RCC 7860 (cell line): ENCODE measurements at places on chromosomes 13 and 19.

DNA sequence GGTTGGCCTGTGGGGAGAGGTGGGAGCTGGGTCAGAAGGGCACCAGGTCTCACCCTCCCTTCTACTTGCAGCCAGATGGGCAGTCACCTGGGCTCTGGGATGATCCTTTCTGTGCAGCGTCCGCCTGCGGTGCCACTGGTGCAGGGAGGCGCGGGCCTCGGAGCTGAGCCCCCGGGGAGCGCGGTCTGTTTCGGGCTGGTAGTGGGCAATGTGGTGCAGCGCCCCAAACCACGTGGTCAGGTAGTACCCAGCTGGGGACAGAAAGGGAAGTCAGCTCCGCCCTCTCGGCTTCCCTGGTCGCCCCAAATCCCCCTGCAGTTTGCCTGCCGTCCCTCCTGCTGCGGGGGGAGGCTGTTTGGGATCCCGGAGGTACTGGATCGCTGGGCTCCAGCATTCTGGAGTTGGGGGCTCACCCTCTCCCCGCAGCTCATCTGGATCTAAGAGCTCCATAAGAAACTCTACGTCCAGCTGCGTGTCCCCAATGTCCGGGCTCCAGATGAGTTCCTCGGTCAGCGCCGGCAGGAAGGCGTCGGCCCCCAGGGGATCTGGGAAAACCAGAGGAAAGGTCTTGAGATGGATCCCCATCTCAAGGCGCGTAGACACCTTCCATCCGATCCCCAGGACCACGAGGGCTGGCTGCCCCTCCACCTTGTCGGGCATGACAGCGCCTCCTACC, 8.8 kb downstream of the RINL start:
- no peak for DNase-seq

DNA sequence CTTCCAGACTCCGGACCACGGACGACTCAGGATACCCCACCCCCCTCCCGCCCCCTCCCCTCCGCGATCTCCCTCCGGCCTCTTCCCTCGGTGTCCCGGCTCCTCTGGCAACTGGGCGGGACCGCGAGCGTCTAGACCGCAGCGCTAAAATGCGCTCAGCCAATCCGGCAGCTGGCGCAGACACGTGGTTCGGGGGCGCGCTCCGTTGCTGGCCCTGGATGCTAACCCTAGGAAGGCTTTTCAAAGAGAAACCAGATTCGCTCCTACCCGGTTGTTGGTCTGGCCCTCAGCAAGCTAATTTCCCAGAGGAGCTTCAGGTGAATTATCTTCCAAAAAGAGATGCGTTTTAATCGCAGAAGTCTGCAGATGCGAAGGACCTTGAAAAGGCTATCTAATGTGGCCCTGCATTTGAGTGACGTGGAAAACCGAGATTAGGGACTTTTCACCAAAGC, at the start of gene DZIP1:
Gene DZIP1 (minus strand): TSS at position 106 of the 452 bp plus-strand sequence. CDS start 2,677 bp downstream, outside the sequence.
- DNase-seq: peak; percentile 40

DNA sequence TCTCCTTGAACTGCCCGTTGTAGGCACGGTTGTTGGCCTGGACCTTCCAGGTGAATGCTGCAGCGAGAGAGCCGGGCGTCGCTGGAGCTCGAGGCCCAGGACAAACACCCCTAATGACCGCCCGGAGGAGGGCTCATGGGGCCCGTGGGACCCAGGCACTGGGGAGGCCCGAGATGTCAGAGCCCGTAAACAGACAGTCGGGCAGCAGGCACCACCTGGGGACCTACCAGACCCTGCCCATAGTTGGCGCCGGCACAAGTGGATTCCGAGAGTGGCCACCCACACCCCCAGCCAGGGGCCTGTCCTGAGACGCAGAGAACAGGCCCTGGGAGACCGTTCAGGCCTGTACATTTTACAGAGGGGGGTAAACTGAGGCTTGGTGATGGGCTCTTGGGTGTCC, 2.4 kb downstream of the ATP8B3 start:
- DNase-seq: no peak

DNA sequence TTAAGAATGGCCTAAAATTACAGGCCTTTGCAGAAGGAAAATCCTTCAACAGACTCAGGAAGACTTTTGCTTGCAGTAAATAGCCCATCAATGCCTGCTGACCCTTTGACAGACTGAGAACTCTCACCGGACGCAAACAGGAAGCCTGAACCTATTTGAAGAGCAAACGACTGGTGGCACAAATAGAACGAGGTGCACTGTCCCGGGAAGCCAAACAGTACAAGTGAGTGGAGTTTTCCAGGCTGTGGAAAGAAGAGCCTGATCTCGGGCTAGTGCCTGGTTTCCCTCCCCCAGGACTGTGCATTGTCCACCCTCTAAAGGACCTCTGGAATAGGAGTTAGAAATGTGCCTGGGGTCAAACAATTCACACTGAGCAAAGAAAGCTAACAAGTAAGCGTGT, 165.5 kb downstream of the FGF14 start:
- no peak for DNase-seq

GRCh38 chr19:4844348-4845179, 13.1 kb upstream of the TICAM1 start:
- peak; percentile 78 for DNase-seq

GRCh38 chr13:55816976-55817601, 1323.6 kb upstream of the PRR20A start:
- DNase-seq: no peak

- DNase-seq: no peak
Measured at GRCh38 chr13:31947105-31947504, 84.5 kb upstream of the FRY start.

DNA sequence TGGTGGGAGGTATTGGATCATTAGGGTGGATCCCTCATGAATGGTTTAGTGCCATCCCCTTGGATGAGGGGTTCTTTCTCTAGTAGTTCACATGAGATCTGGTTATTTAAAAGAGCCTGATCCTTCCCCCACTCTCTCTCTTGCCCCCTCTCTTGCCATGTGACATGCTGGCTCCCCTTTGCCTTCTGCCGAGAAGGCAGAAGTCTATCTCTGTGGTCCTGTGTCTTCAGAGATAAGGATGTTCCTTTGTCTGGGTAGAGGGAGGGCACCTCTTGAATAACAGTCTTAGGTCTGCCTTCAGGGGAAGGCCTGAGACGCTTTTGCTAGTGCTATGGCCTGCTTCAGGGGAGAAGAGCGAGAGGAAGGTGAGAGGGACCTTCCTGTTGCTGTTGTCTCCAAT, 2.0 kb upstream of the ZDHHC20 start:
- no peak for DNase-seq

DNA sequence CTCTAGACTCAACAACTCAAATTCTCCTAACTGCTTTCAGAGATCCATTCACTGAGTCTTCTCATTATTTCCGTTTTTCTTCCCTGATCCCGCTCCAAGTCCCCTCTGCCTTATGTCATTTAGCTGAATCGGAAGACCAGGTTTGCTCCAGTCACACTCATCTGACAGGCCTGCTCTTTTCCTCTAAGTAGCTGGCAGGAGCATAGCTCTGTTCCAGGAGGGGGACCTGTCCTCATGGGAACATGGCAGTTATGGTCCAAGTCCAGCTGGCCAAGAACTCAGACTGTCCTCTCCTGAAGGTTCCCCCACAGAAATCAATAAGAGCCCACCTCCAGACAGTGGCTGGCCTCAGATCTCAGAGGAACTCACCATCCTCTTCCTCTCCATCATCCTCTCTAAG, 130.9 kb upstream of the SERP2 start:
- DNase-seq: no peak
